Activated gamma-delta T cell (primary cell): ENCODE measurements at places on chromosomes 11 and 22.

GRCh38 chr22:26318975-26319374 lies 110.1 kb upstream of the ASPHD2 start:
- DNase-seq: no peak

DNA sequence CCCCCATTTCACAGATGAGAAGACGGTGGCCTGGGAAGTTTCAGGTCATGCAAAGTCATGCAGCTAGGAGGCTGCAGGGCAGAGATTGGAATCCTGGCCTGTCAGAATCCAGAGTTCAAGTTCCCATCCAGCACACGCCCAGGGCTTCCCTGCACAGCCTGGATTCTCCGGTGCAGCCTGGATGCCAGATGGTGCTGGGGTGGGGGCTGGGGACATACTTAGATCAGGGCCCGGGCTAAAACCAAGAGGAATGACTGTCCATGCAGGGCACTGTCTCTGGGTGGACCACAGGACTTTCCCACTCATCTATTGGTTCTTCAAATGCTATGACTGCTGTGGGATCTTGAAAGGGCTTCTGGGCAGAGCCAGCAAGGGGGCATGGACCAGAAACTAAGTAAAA lies 24.6 kb downstream of the LMO1 start:
- DNase-seq: no peak

DNA sequence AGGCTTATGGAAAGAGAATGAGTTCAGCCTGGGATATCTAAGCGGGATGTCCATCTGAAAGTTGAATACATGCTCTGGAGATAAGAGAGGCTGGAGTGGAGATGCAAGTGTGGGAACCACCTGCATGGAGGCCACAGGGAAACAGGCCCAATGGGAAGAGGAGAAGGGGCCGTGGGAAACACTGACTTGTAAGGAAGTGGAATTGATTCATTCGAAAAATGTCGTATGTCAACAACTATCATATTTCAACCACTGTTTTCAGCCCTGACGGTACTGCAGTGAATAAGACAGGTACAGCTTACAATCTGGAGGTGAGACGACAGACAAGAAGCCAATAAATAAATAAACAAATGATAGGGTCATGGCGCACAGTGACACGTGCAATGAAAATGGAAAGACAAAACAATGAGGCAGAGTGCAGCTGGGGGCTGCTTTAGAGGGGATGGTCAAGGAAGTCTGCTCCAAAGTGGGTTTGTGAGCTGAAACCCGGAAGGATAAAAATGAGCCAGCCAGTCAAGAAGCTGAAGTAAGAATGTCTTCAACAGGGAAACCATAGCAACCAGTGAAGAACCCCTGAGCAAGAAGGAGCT lies 35.9 kb downstream of the EFCAB6 start:
- no peak for DNase-seq

DNA sequence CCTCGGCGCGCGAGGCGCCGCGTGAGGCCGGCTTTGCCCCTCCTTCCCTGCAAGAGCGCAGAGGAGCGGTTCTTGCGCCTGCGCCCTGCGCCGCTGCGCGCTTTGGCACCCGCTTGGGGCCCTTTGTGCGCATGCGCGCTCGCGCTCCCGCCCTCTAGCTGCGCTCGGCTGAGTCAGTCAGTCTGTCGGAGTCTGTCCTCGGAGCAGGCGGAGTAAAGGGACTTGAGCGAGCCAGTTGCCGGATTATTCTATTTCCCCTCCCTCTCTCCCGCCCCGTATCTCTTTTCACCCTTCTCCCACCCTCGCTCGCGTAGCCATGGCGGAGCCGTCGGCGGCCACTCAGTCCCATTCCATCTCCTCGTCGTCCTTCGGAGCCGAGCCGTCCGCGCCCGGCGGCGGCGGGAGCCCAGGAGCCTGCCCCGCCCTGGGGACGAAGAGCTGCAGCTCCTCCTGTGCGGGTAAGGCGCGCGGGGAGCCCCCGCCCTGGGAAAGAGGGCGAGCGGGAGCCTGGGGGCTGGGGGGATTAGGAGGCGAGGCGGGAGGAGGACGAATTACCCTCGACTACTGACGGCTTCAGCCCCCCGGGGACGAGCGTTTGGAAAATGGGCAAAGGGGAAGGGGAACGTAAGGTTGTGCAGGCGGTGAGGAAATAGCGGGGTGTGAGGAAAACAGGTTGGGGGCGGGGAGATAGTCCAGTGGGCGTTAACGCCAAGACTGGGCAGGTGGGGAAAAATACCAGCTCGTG lies at the start of gene RTN3:
TSS of gene RTN3 (plus strand) at position 180 of the 745 bp plus-strand sequence. CDS start at position 317, 137 bp downstream.
- DNase-seq: peak; percentile 99

DNA sequence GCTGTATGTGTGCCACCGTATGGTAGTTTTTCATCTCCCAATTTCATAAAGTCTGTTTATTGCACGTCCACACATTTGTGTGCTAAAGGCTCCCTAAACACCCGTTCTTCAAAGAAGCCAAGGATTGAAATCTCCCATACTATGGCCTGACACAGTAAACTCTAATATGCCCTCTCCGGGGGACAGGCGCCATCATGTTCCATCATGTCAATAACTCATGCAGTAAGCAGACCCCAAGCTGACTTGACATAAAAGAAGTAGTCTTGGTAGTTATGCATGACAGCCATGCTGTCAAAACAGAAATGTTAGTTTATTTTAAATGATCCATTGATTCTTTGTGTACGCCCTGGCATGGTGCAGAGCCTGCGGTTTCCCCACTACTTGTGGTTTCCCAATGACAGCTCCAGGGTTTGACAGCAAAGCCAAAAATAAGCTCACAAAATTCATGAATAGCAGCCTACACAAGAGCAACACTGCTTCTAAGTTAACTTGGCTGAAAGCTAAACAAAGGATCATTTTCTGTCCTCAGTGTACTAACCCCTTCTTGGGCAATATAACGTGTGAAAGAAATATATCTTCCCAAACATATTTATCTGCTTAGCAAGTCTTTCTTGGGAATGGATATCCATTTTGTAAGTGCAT lies 56.5 kb upstream of the CABP7 start:
- no peak for DNase-seq

GRCh38 chr11:77149716-77150392 lies 21.8 kb downstream of the MYO7A start:
- no peak for DNase-seq

DNA sequence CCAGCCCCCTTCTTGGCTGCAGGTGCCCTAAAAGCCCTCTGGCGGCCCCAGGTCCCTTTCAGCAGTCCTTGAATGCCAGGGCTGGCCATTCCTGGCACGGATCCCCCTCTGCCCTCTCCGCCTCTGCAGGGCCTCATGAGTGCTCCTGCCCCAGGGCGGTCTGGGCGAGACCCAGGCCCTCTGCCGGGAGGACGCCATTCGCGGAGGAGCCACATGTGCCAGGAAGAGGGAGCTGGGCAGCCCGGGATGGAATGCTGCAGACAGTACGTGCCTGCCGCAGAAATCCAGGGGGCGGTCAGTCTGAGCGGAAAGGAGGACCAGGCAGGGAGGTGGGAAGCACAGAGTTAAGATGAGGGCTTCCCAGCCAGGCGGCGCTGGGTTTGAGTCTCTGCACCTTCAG lies 2.8 kb downstream of the CABP7 start:
- DNase-seq: no peak

GRCh38 chr22:22750335-22751042 lies 106.1 kb downstream of the GGTLC2 start:
- no peak for DNase-seq

DNA sequence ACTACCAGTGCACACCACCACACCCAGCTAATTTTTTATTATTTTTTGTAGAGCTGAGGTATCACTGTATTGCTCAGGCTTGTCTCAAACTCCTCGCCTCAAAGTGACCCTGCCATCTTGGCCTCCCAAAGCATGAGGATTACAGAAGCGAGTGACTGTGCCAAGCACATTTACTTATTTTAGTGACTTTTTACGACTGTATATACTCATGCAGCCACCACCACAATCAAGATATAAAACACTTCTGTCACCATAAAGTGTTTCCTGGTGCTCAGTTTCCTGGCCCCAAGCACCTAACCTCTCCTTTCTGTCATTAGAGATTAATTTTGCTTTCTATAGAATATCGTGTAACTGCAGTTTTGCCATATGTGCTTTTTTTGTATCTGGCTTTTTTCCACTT lies 25.9 kb downstream of the ELP4 start:
- no peak for DNase-seq

DNA sequence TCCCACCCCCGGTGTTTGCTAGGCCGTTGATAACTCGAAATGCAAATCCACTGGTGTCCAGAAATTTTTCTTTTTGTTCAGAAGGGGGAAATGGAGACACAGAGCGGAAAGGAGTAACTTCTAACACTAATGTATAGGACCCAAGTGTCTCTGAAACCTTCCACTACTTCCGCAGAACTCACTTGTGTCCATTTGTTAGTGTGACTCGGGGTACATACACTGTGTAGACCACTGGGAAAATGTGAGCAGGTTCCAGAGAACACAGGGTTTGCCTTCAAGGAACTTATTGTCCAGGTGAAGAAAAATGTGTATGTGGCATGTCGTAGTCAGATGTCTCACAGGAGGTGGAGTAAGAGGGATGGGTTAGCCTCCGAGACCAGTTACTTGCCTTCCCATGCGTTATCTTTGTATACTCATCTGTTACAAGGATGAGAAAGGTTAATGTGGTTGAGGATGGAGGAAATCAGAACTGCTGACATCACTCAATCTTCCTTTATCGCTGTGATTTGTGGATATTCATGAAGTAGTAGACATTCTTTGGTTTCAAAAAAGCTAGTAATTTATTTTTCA lies 857 bp downstream of the ARCN1 start:
- DNase-seq: no peak

GRCh38 chr22:29302402-29302680 lies 4.1 kb upstream of the GAS2L1 start:
- DNase-seq: no peak

- no peak for DNase-seq
Measured at GRCh38 chr11:17551347-17552040, 4.4 kb downstream of the OTOG start.

DNA sequence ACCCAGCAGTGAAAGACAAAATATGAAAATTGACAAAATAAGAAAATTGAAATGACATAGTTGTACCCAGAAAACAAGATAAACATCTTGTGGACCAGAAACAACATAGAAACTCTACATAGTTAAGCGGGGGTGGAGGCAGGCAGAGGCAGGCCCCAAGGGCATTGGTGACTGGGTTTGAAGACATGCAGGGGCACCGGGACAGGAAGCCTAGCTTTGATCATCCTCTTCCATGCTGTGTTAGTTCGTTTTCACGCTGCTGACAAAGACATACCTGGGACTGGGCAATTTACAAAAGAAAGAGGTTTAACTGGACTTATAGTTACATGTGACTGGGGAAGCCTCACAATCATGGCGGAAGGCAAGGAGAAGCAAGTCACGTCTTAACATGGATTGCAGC lies 33.5 kb upstream of the CRTAM start:
- DNase-seq: no peak

GRCh38 chr11:131389582-131389981 lies 19.2 kb downstream of the NTM start:
- no peak for DNase-seq

- DNase-seq: no peak
Measured at GRCh38 chr22:29029202-29030000, 32.2 kb downstream of the C22orf31 start.

- no peak for DNase-seq
Measured at GRCh38 chr11:12246989-12247388, 130.4 kb upstream of the PARVA start.

- DNase-seq: no peak
Measured at GRCh38 chr22:43990044-43990443, 34.1 kb upstream of the PARVB start.

DNA sequence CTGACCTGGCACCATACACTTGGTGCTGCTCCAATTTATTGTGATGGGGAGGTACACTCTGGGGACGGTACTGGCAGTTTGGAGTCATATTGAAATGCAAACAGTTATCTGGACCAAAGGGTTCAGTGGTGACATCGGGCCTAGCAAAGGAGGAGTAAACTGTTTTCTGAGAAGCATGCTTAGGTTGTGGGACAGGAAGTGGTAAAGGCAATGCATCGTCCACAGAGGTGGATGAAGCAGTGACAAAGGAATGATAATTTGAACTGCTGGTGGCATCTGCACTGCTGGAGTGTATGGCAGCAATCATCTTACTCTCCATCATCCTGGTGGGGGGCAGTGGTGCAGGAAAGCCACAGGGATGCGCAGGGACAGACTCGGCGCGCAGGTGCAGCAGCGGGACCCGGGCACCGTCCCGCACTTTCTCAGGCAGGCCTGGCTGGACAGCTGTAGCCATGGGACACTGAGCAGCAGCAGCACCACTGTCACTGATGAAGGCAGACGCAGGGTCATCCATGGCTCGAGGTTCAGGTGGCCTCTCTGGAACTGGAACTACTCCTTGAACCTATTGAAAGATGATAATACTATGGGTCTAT lies 28.0 kb upstream of the TP53AIP1 start:
- DNase-seq: no peak

- DNase-seq: no peak
Measured at GRCh38 chr11:27234043-27234668, 128.9 kb downstream of the CCDC34 start.

- DNase-seq: no peak
Measured at GRCh38 chr22:25651332-25652085, 87.0 kb downstream of the GRK3 start.

DNA sequence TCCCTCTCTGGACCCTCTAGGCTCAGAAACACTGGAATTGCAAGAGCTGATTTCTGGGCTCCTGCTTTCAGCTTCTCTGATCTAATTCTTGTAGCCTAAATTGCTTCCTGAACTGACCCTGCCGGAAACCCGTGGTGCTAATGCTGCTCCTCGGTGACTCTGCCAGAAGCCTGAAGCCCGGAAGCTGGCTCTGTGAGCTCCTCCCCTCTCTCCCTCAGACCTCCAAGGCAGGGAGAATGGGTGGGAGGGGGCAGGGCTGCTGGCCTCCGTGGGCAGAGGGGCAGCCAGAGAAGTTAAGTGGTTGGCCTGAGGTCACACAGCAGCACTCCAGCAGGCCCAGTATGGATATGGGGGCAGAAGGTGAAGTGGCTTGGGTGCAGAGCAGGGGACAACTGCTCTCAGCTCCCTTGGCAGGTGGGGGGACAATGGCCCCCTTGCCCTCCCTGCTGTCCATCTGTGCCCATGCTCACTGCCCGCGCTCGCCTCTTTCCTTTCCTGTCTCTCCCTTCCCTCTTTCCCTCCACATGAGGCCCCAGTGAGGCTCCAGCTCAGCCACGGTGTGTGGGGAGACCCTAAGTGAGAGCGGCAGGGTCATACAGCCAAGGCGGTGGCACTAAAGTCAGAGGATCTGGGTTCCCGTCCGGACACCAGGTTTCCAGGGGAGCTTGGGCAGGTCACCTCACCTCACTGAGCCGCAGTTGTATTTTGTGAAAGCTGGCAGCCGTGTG lies 16.2 kb downstream of the CAPN5 start:
- no peak for DNase-seq

DNA sequence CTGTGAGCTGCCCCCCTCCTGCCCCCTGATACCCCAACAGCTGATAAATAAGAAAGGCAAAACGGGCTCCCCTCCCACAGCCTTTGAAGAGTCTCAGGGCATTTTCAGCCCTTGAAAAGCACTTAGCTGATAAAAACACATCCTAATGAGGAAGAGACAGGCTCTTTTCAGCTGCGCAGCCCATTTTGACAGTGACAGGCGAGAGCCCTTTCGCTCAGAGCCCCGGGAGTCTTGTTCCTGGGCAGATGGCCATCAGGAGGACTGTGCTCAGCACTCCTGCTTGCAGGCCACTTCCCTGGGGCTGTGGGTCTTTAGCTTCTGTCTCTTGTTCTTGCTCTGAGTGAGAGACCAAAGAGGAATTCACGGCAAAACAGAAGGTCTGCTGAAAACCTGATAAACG lies 757.2 kb downstream of the BRD1 start:
- DNase-seq: no peak

GRCh38 chr11:116890193-116890592 lies 52.8 kb upstream of the APOA1 start:
- DNase-seq: no peak
